Body of pancreas (tissue), 4 donors: ENCODE measurements at places on chromosomes 6 and 20. TPM values are rescaled to one million over a fixed set of nuclear protein-coding genes. Genes with fewer than 3 reads are reported as not detected.

The LHFPL5 gene
- 5.6 TPM for total RNA-seq

The MAN1A1 gene
- total RNA-seq, result 85.4 TPM

The VGLL2 gene
- not detected for total RNA-seq

The SAMD5 gene
- 0.26 TPM for total RNA-seq

The LY6G5C gene
- total RNA-seq, result not detected

The C20orf96 gene
- 0.33 TPM for total RNA-seq

The TGM3 gene
- total RNA-seq, result 0.26 TPM

The SMPDL3A gene
- 11.5 TPM for total RNA-seq

The CLPSL2 gene
- total RNA-seq, result not detected

The NKX2-2 gene
- total RNA-seq, result 9.6 TPM

The TFAP2C gene
- 0.52 TPM for total RNA-seq

The UBE2C gene
- total RNA-seq, result not detected

The PTCHD4 gene
- total RNA-seq, result 0.26 TPM

The LKAAEAR1 gene
- 3.9 TPM for total RNA-seq

The MTRF1L gene
- 22.7 TPM for total RNA-seq

GRCh38 chr6:154167126-154167525 is 128.1 kb downstream of the OPRM1 start:
- H3K4me3 ChIP-seq, result no peak overlapping the region
- no peaks in the 10 kb centered on the region for H3K27me3 ChIP-seq
- H3K36me3 ChIP-seq, result no peaks in the 10 kb centered on the region
- H3K4me1 ChIP-seq, result no peaks in the 10 kb centered on the region
- H3K27ac ChIP-seq, result no peak overlapping the region
- no peak for DNase-seq

GRCh38 chr6:88135578-88136114 is 30.5 kb downstream of the CNR1 start:
- H3K4me1 ChIP-seq, result no peaks in the 10 kb centered on the region
- no peaks in the 10 kb centered on the region for H3K36me3 ChIP-seq
- H3K27me3 ChIP-seq, result no peaks in the 10 kb centered on the region
- H3K27ac ChIP-seq, result no peak overlapping the region

GRCh38 chr6:116328528-116328903 is 42.2 kb upstream of the DSE start:
- no peaks in the 10 kb centered on the region for H3K36me3 ChIP-seq
- no peak overlapping the region for H3K27ac ChIP-seq
- H3K4me1 ChIP-seq, result no peaks in the 10 kb centered on the region
- no peak for DNase-seq
- no peak overlapping the region for H3K4me3 ChIP-seq

DNA sequence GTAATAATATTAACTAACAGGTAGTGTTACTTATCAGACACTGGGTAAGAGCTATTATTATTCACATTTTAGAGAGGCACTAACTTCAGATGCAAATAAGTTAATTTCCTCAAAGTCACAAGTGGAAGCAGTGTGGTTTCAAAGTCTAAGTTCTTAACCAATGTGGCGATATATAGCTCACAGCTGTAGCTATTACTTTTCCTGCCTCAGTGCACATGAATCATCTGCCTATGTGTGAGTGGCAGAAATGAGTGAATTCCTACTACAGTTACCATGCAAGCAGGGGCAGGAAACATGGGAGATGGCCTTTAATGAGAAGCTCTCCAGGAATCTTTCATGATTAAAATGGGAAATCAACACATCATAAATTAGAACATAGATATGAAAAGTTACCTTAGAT is 126.2 kb upstream of the EYA4 start:
- no peak for DNase-seq
- H3K4me3 ChIP-seq, result no peak overlapping the region
- H3K4me1 ChIP-seq, result no peaks in the 10 kb centered on the region
- no peaks in the 10 kb centered on the region for H3K36me3 ChIP-seq

DNA sequence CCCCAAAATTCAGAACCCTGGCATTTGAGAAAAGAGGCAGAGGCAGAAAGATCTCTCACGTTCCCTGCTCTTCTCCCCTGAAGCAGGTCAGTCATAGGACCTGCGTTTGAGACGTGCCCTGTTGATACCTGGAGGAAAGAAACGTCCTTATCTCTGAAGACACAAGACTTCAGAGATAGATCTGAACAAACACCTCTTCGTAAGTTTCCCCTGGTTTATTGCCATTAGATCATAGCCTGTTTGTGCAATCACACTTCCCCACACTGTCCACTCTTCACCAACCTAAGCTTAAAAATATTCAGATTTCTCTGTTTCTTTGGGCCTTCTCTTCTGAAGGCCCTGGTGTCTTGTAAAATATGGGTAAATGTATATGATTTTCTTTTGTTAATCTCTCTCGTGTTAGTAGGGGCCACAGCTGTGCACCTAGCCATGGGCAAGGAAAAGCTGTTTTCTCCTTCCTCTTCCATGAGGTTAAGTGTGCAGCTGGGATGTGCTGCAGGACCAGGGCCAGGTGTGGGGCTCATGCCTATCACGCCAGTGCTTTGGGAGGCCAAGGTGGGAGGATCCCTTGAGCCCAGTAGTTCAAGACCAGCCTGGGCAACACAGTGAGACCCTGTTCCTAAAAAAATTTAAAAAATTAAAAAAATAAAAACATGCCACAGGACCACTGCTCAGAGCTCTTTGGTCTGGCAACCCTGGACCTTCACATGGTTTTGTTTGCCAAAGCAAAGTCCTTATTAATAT is 4.7 kb upstream of the SLC22A2 start:
- DNase-seq, result no peak
- no peaks in the 10 kb centered on the region for H3K27me3 ChIP-seq
- no peaks in the 10 kb centered on the region for H3K4me1 ChIP-seq

GRCh38 chr6:143176090-143177021 is 115.7 kb downstream of the AIG1 start:
- no peaks in the 10 kb centered on the region for H3K27me3 ChIP-seq
- H3K27ac ChIP-seq, result no peak overlapping the region
- H3K4me3 ChIP-seq, result no peak overlapping the region
- no peaks in the 10 kb centered on the region for H3K36me3 ChIP-seq

DNA sequence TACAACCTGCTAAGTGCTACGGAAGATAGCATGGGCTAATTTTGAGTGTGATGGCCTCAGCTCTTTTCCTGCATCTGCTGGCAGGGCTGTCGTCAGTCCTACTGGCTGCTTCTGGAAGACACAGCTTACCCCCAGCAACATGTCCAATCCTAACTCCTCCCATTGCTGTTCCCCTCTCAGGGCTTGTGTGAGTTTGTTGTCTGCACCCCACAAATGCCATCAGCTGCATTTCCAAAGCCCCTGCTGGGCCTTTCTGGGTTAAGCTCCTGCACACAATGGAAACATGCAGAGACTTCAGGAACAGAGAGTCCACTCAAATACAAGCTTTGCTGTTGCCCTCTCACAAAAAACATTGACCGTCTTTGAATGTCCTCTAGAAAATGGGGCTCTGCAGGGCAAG is 84.7 kb downstream of the RNF182 start:
- no peak overlapping the region for H3K4me3 ChIP-seq
- H3K4me1 ChIP-seq, result no peaks in the 10 kb centered on the region
- DNase-seq, result no peak
- H3K27ac ChIP-seq, result no peak overlapping the region
- H3K36me3 ChIP-seq, result no peaks in the 10 kb centered on the region

- H3K36me3 ChIP-seq, result no peaks in the 10 kb centered on the region
- H3K4me1 ChIP-seq, result no peaks in the 10 kb centered on the region
- no peak overlapping the region for H3K27ac ChIP-seq
Measured at GRCh38 chr6:163646866-163647265, 232.3 kb downstream of the QKI start.

DNA sequence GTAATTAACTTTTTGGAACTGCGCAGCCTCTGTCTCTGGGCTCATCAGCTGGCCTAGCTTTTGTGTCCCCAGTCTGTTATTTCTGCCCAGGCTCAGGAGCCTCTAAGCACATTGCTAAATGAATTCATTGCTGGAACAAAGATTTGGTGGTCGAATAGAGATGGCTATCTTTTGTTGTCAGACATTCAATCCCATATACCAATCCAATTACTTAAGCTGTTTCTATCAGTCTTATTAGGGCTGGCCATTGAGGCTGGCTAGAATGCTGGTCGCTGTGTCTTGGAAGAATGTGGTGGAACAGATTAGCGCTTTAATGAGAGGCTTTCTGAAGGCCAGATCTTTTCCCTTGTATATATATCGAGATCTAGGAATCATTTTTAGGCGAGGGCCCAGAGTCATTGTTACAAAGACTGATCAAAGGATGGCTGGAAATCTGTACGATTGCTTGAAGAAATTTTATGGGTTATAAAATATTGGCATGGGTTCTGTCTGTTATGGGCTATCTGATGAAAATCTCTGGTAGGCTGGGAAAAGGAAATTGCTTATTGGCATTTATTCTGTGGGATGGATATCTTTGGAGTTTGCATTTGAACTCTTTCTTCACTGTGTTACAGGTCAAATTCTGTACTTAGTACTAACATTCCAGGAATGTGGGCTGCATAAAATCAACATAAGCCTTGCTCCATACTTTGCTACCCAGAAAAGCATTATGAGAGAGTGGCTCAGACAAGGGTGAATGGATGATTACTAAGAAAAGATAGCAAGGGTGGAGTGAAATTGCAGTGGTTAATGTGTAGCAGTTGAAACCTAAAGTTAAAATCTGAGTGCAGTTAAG is 34.8 kb upstream of the JAG1 start:
- peaks cover 28% of the 10 kb centered on the region for H3K4me1 ChIP-seq
- no peak overlapping the region for H3K4me3 ChIP-seq
- no peak for DNase-seq
- H3K36me3 ChIP-seq, result no peaks in the 10 kb centered on the region

GRCh38 chr20:3818155-3819151 is 1.9 kb upstream of the AP5S1 start:
- H3K27ac ChIP-seq, result peak overlapping the region; percentile 95
- DNase-seq, result peak; percentile 98
- H3K4me3 ChIP-seq, result no peak overlapping the region
- no peaks in the 10 kb centered on the region for H3K36me3 ChIP-seq
- H3K27me3 ChIP-seq, result no peaks in the 10 kb centered on the region
- peaks cover 44% of the 10 kb centered on the region for H3K4me1 ChIP-seq

GRCh38 chr20:32356622-32357374 is 1.3 kb upstream of the ASXL1 start:
- H3K4me1 ChIP-seq, result peaks cover 51% of the 10 kb centered on the region
- no peaks in the 10 kb centered on the region for H3K36me3 ChIP-seq
- no peak for DNase-seq
- H3K4me3 ChIP-seq, result no peak overlapping the region
- H3K27ac ChIP-seq, result peak overlapping the region; percentile 74
- H3K27me3 ChIP-seq, result no peaks in the 10 kb centered on the region

GRCh38 chr6:11675601-11676000 is 103.0 kb downstream of the ADTRP start:
- DNase-seq, result no peak
- H3K27ac ChIP-seq, result no peak overlapping the region
- H3K27me3 ChIP-seq, result no peaks in the 10 kb centered on the region
- H3K36me3 ChIP-seq, result no peaks in the 10 kb centered on the region
- no peak overlapping the region for H3K4me3 ChIP-seq
- no peaks in the 10 kb centered on the region for H3K4me1 ChIP-seq

GRCh38 chr6:142868917-142869316 is 76.1 kb downstream of the HIVEP2 start:
- H3K4me3 ChIP-seq, result no peak overlapping the region
- no peaks in the 10 kb centered on the region for H3K36me3 ChIP-seq
- no peaks in the 10 kb centered on the region for H3K27me3 ChIP-seq
- H3K27ac ChIP-seq, result peak overlapping the region; percentile 44
- DNase-seq, result no peak

- H3K4me3 ChIP-seq, result no peak overlapping the region
- H3K36me3 ChIP-seq, result peaks cover 14% of the 10 kb centered on the region
- H3K27me3 ChIP-seq, result no peaks in the 10 kb centered on the region
- no peaks in the 10 kb centered on the region for H3K4me1 ChIP-seq
- peak; percentile 32 for DNase-seq
Measured at GRCh38 chr20:51678026-51678697, 90.0 kb downstream of the ATP9A start.

DNA sequence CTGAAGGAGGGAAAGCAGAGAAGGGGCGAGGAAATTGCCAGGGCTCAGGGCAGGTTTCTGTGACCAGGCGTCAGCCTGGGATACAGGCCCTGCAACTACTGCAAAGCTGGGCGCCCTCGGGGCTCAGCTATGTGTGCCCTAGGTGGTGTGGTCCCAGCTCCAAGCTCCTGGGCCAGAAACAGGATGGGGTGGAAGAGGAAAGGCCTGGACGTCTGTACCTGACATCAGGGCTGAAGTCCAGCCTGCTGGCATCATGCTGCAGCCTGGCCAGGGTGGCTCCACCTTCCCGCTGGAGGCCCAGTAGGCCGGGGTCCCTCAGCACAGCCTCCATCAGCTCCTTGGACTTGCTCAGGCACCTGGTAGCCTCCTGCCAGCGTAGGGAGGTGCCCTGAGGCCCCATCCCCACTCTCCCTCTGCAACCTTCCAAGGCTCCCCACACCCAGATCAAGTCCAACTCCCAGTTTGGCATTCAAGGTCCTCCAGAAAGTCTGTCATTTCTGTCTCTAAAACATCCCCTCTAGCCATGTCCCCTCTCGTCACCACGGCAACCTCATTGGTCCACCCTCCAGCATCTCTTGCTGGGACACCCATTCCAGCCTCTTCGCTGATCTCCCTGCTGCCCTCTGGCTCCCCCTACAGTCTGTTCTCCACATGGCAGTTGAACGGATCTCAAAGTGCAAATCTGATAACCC is 38.2 kb downstream of the KIAA1755 start:
- no peaks in the 10 kb centered on the region for H3K4me1 ChIP-seq
- DNase-seq, result peak; percentile 56
- no peak overlapping the region for H3K27ac ChIP-seq
- H3K27me3 ChIP-seq, result no peaks in the 10 kb centered on the region
- H3K36me3 ChIP-seq, result no peaks in the 10 kb centered on the region

DNA sequence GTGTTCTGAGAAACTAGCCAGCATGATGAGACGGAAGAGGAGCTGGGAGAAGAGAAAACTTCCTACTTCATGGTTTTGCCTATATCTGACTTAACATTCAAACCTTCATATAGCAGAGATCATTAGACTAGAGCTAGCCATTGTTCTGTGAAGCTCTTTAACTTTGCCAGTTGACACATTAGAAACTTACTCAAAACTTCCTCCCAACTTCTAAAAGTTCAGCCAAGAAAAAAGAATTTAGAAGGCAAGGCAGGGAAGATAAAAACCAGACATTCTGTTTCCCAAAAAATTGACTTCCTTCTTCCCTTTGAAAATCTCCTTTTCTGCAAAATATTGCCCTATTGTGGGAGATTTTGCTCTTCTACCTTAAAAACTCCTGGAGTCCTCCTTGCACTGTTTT is 134.8 kb upstream of the UST start:
- no peaks in the 10 kb centered on the region for H3K4me1 ChIP-seq
- no peak overlapping the region for H3K4me3 ChIP-seq
- DNase-seq, result no peak
- no peaks in the 10 kb centered on the region for H3K27me3 ChIP-seq
- no peak overlapping the region for H3K27ac ChIP-seq
- H3K36me3 ChIP-seq, result no peaks in the 10 kb centered on the region

- H3K27me3 ChIP-seq, result no peaks in the 10 kb centered on the region
- H3K36me3 ChIP-seq, result no peaks in the 10 kb centered on the region
- DNase-seq, result no peak
- no peaks in the 10 kb centered on the region for H3K4me1 ChIP-seq
- no peak overlapping the region for H3K4me3 ChIP-seq
- H3K27ac ChIP-seq, result no peak overlapping the region
Measured at GRCh38 chr6:21128601-21129000, 464.9 kb upstream of the SOX4 start.
